ENCODE measurements at places on chromosomes 6 and 20.

DNA sequence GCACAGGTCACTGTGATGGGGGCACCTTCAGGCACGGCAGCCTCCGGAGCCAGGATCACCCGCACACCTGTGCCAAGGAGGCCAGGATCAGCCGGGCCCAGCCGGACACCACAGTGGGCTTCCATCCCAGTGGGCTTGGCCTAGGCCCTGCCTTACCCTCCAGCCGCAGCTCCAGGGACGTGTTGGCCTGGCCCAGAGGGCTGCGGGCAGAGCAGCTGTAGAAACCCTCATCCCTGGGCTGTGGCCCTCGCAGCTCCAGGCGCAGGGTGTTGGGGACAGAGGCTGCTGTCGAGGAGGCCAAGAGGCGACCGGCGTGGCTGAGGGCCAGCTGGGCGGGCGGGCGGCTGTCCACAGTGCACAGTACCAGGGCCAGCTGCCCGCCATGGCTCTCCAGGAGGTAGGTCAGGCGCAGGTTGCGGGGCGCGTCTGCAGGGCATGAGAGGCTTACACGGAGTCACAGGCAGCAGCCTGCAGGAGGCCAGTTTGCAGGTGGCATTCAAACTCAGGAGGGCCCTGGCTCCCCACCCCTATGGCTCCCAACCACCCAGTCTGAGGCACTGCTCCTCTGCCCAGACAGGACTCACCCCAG, 11.0 kb upstream of the ADAM33 start:
- DNase-seq = no peak

GRCh38 chr6:113813142-113813541, 44.0 kb upstream of the MARCKS start:
- no peak for DNase-seq

DNA sequence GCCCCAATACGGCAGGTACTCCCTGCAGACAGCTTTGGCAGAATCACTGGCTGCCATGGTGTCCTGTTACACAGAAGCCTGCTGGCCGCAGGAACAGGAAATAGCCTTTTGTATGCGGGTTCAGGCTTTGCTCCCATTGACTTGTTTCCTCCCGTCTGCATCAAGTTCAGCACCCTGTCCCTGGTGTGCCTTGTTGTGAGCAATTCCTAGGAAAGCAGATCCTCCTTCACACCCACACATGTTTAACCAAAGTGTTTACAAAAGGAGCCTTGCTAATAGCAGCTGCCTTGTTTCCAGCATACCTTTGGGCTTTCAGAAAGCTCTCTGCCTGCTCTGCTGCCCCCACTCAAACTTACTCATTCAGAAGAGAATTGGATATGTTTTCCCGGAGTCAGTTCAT, 127.2 kb upstream of the SUPT3H start:
- DNase-seq = no peak

- peak; percentile 79 for DNase-seq
Observed at GRCh38 chr6:15441215-15441868, 195.5 kb downstream of the JARID2 start.

- no peak for DNase-seq
Observed at GRCh38 chr20:57408536-57409233, 17.5 kb downstream of the RBM38 start.

DNA sequence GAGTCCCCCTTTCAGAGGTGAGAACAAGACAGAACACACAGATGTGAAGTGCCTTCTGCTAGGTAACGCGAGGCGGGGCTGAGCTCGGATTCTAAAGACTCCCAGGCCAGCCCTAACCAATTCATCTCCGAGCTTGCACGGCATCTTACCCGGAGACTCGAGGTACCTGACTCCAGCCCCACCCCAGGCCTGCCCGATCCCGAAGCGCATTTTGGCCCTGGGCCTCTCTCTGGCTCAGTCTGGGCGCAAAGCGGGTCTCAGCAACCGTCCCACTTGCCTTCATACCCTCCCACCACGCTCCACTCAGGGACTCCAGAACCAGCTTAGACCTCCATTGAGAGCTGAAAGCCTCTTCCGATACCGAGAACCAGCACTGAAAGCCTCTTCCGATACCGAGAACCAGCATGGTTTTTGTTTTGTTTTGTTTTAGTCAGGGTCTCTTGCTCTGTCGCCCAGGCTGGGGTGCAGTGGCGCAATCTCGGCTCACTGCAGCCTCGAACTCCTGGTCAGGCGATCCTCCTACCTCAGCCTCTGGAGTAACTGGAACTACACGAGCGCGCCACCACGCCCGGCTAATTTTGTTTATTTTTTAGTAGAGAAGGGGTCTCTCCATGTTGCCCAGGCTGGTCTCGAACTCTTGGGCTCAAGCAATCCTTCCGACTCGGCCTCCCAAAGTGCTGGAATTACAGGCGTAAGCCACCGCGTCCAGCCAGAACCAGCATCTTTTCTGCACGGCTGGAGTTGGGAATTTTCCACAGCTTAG, 557 bp upstream of the DYNLRB1 start:
- DNase-seq = peak; percentile 85

- DNase-seq = no peak
Observed at GRCh38 chr6:77106992-77107391, 356.3 kb downstream of the HTR1B start.

GRCh38 chr20:47173596-47174216, 182.8 kb downstream of the ZMYND8 start:
- DNase-seq = no peak

DNA sequence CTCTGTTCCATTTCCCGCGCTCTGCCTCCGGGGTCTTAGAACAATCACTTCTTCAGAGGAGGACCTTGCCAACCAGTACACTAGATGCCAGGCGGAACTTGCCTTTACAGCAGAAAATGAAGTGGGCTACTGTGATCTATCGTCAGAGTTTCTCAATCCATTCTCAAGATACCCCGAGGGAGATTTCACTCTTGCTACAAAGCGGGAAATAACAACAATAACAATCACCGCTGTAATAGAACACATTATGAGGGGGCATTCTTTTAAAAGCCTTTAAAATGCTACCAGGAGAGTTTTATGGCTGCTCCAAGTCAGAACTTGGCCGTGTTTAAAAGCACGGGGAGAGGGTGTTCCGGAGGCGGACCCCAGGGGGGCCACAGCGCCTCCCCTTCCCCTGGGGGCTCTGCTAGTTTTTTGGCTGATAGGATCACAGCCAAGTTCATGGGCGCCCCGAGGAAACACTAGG, 617.0 kb upstream of the AGPAT4 start:
- peak; percentile 18 for DNase-seq

DNA sequence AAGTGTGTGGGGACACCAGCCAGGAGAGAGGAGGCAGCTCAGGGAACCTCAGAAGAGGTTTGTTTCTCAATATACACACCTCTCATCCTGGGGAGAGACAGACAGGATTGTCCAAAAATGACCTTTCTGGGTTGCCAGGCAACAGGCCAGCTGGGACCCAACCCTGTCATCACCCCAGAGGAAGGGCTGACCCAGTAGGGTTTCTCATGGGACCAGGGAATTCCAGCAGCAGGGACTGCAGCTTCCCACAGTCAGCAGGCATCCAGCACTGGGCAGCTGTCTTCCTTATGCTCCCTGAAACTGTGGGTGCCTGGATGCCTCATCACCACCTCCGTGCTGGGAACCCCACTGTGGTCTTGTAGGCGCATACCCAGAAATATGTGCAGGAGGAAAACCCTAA, 1.3 kb downstream of the C20orf202 start:
- no peak for DNase-seq

DNA sequence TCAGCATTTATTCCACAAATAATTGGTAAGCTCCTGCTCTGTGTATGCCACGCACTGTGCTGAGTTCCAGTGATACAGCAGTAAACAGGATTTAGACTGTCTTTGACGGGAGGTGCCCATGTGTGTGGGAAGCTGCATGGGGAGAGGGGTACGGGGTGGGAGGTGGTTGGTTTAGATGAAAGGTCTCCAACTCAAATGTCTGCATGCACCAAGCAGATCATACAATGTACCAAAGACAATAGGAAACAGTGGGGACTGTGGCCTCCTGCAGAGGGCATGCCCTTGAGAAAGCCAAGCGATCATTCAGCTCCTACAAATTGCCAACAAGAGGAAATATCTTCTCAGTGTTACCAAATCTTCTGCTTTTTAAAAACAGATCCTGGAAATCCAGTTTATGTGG, 36.1 kb downstream of the SLC22A2 start:
- DNase-seq = no peak

GRCh38 chr6:128784266-128784665, 98.7 kb upstream of the LAMA2 start:
- no peak for DNase-seq

DNA sequence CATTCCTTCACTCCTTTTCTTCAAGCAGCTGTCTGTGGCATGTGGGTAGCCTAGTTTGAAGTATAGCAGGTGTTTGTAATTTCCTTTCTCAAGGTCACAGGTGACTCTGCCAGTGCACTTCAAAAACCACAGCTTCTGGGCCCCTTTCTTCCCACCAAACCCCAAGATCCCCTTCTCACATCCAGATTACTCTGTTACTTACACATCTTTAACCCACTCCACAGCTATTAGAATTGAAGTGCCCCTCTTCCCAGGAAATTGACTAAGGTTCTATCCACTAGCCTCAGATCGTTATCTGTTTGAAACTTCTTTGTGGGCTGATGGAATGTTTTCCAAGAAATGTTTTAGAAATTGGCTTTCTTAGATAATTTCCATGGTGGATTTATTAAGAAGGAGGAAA, 150.8 kb downstream of the AHI1 start:
- DNase-seq = peak; percentile 64

DNA sequence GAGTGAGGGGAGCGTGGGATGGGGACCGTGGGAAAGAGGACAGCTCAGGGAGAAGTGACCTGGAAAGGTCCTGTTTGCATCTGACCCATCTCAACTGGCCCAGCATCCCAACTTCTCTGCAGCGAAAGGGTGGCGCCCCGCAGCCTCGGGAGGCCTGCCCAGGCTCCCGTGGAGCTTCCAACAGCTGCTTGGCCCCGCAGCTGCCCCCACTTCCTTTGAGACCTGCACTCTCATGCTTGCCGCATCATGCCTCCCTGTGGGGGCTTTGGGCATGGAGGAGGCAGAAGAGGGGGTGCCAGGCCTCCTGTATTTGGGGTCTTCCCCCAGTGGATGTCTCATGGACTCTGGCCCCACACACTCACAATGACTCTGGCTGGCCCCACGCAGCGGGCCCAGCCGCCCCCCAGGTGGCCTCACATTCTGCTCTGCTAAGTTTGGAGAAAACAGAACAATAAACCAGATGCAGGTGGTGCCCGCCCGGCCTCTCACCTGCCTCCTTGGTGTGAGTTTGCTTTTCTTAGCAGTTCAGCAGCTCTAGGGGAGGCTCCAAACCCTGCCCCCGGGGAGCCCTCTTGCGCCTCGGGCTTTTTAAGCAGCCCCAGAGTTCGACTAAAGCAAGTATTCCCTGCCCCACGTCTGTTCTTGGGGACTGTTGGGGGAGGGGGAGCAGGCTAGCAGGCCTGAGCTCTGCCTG, 40.7 kb downstream of the CPXM1 start:
- DNase-seq = peak; percentile 54

- no peak for DNase-seq
Observed at GRCh38 chr6:24469811-24470210, 19.6 kb downstream of the GPLD1 start.

DNA sequence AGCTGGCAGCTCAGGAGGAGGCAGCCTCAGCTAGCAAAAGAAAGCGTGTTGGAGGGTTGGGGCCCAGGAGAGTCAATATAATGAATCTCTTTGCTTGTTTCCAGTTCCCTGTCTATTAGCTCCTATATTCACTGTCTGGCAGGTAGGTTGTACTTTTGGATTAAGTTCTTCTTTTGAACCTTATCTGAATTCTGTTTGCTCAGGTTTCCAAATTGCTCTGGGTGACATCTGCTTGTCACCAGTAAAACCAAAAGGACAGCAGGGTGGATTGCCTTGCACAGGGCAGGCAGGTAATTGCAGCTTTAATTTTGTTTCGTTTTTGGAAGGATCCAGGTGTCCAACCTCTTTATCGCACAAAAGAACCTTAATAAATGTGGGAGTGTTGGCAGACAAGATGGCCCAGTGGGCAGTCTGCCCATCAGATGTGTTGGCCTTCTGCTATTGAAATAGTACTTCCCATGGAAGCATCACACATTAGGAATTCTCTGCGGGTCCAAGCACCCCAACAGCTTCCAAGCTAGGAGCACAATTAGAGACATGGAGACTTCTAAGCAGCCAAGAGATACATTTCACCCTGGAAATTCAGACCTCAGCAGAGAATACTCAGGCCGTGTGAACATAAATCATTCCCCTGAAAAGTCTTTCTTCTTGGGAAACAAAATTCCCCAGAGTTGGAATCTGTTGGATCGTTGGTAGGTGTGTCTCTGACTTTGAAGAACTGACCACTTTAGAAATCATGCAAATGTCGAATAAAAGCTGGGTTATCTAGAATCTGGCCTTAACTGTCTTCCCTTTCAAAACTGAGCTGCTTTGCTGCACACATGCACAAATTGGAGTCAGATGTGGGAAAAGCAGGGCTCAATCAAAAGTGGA, 286.9 kb upstream of the BMP2 start:
- no peak for DNase-seq

GRCh38 chr20:59141818-59142581, 21.6 kb upstream of the ZNF831 start:
- no peak for DNase-seq

DNA sequence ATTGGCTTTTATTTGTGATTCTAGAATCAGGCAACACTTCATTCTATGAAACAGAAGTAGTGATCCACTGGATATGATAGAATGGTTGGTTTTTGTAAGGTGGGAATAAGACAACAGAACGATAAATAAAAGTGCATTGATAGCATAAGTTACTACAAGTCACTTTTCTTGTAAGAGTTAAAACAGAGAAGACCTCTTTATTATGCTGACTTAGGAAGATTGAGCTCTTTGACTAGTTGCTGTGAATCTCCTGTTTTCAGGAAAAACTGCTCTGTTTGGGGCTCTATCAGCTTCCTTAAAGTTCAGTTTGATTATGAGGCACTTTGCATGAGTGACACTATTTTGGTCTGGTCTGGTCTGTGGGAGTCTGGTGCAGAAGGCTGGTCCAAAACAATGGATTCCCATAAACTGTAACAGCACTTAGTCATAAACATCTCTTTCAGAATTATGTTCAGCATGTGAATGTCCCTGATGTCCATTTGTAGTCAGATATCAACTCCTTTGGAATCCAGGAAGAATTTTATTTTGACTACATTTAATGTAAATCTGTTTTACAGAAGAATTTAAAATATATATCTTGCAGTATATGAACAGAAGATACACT, 35.0 kb upstream of the DSE start:
- DNase-seq = no peak

GRCh38 chr6:28462401-28462800, 19.1 kb upstream of the ZSCAN23 start:
- no peak for DNase-seq

GRCh38 chr20:10602221-10602871, 71.5 kb downstream of the JAG1 start:
- DNase-seq = no peak

- no peak for DNase-seq
Observed at GRCh38 chr20:37728635-37728983, 34.8 kb downstream of the CTNNBL1 start.

DNA sequence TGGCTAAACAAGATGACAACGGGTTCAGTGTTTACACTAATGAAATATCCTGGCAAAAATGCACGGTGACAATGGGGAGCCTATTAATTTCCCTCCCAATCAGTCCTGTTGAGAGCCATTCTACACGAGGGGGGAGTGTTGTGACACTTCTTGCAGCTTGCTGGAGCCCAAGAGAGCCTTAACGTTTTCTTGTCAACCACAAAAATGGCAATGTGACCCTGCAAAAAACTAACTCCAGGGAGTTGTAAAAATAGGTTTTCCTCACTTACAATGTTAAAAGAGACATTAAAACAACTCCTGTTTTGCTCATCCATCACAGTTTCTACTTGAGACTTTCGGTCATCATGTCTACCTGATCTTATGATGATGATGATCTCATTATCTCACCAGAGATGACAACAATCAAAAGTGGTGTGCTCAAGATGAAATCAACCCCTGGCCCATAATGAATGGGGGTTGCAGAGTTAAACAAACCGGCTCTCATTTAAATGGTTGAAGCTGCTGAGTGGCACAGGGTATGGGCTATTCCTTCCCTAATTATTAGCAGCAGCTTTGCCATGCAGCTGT, 57.9 kb downstream of the GJA10 start:
- DNase-seq = no peak

Measured in common myeloid progenitor, CD34-positive (primary cell).